BE2C (cell line): ENCODE measurements at places on chromosomes 4 and X.
A peak's percentile ranks its signal among the peaks of the same experiment; 100 is the strongest.

GRCh38 chr4:8710946-8711345, 118.4 kb downstream of the CPZ start:
- DNase-seq: no peak

GRCh38 chr4:125231661-125232060, 83.1 kb upstream of the FAT4 start:
- DNase-seq: no peak

DNA sequence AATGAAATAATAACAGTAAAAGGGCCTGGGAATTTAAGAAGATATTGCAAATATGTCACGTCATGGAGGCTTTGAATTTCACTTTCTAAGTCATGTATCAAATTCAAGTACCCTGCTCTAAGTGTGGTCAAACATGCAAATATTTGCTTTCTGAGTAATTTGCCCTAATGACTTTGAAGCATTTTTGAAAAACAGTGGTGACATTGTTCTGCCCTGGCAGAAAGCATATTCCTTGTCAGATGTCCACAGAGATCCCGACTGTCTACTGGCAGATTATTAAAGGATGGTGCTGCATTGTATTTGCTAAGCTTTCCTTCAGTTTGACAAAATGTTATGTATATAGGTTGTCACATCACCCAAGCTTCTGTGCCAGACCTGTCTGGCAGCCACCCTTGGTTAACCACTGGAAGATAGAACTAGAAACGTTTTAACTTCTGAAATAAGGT, 92.5 kb downstream of the ANK2 start:
- DNase-seq: no peak

GRCh38 chrX:79524642-79525041, 157.5 kb upstream of the ITM2A start:
- DNase-seq: no peak

- DNase-seq: no peak
These were observed 23.4 kb downstream of the SLC2A9 start for GRCh38 chr4:9997886-9998285.

DNA sequence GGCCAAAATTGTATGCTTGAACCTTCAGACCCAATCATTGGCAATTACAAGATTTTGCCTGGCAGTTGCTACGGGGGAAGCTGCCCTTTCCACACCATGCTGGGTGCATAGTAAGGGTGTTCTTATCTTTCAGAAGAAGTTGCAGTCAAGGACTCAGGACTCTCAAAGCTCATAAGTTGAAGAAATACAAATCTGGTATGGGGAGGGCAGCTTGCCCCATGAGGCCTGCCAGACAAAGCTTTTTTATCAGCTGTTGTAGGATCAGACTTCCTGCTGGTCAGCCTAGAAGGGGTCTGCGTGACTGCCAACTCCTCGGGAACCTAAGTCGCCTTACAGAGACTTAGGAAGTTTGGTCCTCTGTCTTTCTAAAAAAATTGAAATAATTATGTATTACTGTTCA, 174.9 kb upstream of the TECRL start:
- DNase-seq: no peak

DNA sequence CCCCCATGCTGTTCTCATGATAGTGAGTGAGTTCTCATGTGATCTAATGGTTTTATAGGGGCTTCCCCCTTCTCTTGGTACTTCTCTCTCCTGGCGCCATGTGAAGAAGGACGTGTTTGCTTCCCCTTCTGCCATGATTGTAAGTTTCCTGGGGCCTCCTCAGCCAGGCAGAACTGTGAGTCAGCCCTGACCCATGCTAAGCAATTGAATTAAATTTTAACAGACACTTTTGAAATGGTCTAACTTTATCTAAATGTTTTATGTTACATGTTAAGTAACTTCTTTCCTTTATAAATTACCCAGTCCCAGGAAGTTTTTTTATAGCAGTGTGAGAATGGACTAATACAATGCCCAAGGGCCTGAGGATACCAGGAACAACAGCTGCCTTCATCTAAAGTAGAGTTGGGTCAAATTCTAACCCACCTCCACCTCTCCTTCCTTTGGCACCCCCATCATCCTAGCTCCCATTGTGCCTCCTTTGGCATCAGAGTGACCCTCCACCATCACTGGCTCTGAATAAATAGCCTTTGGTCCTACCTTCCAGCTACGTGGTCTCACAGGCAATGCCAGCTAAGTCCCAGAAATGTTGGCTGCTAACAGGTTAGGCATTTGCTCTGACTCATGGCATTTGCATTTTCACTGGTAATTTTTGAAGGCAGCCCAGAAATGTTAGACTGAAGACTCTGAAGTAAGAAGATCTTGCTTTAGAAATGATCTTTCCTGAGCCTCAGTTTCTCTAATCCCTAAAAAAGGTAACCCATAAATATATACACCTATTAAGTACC, 182.1 kb downstream of the MOSPD2 start:
- no peak for DNase-seq

DNA sequence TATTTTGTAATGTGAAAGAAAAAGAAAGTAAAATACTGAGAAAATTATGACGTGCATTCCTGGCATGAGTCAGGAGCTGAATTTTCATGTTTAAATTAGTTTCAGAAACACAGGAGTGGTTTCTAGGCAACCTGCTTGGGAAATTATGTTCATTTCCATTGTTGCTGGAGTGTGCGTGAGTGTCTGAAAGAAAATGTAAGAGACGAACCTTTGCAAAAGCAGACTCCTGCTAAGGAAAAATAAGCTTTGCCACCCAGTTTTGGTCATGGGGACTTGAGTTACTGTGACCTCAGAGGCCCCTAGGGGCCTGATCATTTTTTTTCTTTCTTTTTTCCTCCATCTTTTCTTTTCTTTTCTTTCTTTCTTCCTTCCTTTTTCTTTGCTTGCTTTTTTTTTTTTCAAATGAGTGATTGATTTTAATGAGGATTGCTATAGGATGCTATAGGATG, 18.8 kb upstream of the CHRNA9 start:
- DNase-seq: no peak

GRCh38 chr4:26525771-26526150, 35.5 kb upstream of the CCKAR start:
- no peak for DNase-seq

- no peak for DNase-seq
These were observed 123.4 kb downstream of the MFAP3L start for GRCh38 chr4:169902658-169903345.

DNA sequence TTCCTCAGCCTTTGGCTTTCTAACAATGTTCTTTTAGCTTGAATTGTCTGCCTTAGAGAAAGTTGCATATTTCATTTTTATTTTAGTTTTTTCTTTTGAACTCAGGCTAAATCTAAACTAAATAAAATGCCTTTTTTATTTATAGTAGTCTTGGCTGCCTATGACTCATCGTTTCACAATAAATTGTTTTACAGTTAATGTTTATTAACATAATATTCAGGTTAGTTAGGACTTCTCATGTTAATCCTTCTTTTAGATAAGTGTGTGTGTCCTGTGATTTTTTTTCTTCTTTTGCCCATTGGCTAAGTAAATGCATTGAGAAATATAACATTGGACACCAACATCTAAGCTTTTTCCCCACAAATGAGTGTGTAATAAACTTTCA, 1.6 kb downstream of the RP2 start:
- no peak for DNase-seq

DNA sequence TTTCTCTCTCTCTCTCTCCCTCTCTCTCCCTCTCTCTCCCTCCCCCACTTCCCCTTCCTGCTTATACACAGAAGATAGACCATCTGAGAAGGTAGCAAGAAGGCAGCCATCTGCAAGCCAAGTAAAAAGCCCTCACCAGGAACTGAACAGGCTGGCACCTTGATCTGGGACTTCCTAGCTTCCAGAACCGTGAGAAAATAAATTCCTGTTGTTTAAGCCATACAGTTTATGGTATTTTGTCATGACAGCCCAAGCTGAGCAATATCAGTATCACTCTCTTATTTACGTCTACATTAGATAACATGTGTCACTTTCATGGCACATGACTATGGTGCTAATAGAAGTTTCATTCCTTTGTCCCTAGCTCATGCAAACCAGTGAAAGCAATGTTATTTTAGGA, 581.1 kb downstream of the INPP4B start:
- DNase-seq: no peak

- no peak for DNase-seq
These were observed 168.9 kb upstream of the ATOH1 start for GRCh38 chr4:93659629-93660028.

DNA sequence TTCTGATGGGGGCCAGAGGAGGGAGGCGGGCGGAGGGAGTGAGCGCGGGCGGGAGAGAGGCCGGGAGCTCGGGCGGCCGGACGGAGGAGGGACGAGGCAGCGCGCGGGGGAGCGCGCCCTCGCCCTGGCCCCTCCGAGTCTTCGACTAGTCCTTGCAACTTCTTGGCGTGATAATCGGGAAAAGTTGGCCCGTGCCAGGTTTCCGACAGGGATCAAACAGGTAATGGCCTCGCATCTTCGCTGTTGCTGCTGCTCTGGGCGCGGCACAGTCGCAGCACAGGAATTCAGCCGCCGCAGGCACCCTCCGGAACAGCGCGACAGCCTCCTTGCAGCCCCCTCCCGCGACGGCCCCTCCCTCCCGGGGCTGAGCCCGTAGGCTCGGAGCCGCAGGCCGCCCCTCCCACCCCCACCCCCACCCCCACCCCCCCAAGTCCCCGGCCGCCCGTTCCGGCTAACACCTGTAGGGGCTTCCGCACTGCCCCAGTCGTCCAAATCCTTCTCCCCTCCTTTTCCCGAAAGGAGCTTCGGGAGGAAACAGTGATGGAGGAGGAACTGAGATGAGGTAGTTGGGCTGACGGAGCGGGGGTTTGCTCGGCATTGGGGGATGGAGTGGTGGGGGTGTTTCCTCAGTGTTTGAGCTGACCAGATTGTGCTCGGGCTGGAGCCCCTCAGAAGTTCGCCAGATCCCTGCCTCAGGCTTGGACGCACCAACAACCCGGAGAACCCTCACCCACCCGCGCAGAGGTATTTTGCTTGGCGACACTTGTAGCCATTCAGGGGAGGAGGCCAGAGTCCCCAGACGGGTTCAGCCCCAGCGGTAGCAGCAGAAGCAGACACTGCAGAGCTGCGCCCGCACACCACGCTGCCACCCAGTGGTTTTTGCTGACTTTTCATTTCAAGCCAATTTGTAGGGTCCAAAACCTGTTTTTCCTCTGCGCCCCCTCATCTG, at the start of gene FGF13:
Gene FGF13, minus strand, starts transcription at position 319 of the 949 bp plus-strand sequence. CDS start 714 bp downstream, outside the sequence.
- peak; percentile 8 for DNase-seq

- DNase-seq: no peak
These were observed 1986.1 kb downstream of the ARAP2 start for GRCh38 chr4:34258176-34258575.

- no peak for DNase-seq
These were observed 92.7 kb downstream of the STIM2 start for GRCh38 chr4:26953366-26953765.

GRCh38 chr4:182010876-182011275, 232.3 kb upstream of the TENM3 start:
- DNase-seq: no peak

GRCh38 chrX:69068301-69069085, 96.8 kb downstream of the PJA1 start:
- peak; percentile 42 for DNase-seq

DNA sequence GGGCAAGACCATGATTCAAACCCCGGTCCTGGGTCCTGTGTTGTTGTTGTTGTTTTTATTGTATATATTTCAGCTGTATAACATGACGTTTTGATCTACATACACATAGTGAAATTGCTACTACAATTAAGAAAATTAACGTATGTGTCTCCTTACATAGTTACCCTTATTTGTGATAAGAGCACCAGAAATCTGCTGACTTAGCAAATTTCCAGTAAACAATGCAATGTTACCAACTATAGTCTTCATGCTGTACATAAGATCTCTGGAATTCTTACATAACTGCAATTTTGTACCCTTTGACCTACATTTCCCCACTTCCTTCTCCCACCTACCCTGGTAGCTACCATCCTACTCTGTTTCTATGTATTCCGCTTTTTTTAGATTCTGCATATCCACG, 75.8 kb upstream of the MAGEB10 start:
- DNase-seq: no peak

DNA sequence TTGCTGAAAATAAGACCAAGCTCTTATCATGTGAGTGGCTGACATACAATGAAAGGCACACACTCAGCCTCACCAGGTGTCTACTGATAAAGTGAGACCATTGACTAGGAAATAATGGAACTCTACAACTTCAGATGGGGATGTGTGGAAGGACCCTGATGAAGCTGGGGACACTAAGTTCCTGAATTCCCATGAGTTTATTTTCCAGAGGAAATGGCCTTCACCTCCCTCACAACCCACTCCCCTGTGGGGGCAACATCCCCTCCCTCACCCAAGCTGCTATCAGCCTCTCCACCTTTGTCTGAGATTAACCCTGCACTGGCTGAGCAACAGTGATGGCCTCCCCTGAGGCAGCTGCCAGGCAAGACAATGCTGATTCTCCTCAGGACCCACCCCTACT, 55.2 kb upstream of the SMARCAD1 start:
- no peak for DNase-seq

DNA sequence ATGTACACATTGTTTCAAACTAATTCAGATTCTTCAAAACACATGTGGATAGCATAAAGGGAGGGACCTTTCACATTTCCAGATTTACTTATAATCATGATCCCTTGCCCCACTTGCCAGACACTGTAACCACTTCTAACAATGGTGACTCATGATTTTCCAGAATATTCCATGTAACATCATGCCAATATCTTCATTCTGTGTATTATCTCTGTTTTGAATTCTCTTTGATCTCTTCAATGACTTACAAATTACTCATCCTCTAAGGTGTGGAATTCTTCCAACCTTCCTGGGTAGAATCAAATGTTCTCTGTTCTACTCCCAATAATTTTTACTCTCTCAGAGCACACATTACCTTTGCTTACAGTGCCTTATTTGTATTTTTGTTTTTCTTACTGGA, 517.1 kb downstream of the PCDH7 start:
- no peak for DNase-seq

GRCh38 chr4:160110891-160111290, 1008.0 kb downstream of the RAPGEF2 start:
- DNase-seq: peak; percentile 63

GRCh38 chr4:5824227-5824626, 68.7 kb downstream of the CRMP1 start:
- DNase-seq: no peak

DNA sequence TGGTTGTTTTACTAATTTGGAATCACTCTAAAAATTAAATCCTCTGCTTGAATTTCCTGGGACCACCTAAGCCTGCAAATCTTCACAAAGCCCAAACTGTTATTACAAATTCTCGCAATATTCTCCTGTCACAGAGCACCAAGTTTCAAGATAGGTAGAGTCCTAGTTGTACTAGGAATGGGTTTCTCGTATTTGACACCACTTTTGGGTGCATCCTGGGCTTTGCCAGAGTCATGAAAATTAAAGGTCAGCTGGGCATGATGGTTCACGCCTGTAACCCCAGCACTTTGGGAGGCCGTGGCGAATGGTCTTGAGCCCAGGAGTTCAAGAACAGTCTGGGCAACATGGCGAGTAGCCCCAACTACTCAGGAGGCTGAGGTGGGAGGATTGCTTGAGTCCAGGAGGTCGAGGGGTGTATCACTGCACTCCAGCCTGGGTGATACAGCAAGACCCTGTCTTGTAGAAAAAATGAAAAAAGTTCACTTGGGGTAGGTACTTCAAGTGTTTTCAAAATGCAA, 30.6 kb upstream of the MANBA start:
- no peak for DNase-seq

GRCh38 chr4:72006586-72006985, 25.2 kb upstream of the NPFFR2 start:
- no peak for DNase-seq

- DNase-seq: no peak
These were observed 102.7 kb downstream of the SLC4A4 start for GRCh38 chr4:71441186-71442169.
